Effector CD4-positive, alpha-beta T cell (primary cell): ENCODE measurements at places on chromosomes 2 and 18.

- DNase-seq, result no peak
Measured at GRCh38 chr2:232058063-232058877, 96.8 kb downstream of the DIS3L2 start.

DNA sequence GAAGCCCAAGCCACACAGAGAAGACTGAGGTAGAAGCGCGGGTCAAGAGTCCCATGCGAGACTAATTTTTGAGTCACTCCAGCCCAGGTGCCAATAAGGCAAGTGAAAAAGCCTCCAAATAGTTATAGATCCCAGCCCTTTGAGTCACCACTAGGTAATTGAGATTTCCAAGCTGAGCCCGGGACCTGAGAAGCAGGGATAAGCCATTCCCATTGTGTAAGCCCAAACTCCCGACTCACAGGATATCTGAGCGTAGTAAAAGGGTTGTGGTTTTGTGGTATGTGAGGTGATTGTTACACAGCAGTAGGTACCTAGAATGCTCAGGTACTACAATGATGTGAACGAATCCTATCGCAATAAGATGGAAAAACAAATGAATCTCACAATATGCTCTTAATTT, 560.7 kb downstream of the DSC3 start:
- no peak for DNase-seq

DNA sequence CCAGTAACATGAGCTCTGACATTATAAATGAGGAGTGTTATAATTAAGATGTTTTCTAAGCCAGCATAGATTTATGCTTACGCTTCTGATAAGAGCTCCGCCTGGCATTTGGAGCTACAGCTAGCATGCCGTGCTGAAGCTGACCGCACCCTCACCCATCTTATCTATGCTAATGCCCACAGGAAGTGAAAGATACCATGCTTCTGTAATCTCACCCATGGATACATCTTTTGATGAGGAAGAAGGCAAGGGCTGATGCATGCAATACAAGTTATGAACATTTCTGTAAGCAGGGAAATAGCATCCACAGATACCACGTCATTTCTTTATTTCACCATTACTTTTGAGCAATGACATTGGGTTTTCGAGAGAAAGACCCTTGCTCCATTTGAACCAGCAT, 82.3 kb downstream of the ARL4C start:
- no peak for DNase-seq

GRCh38 chr2:144510294-144510991, 9.5 kb downstream of the ZEB2 start:
- peak; percentile 18 for DNase-seq

GRCh38 chr2:72112401-72112800, 35.3 kb downstream of the CYP26B1 start:
- no peak for DNase-seq

DNA sequence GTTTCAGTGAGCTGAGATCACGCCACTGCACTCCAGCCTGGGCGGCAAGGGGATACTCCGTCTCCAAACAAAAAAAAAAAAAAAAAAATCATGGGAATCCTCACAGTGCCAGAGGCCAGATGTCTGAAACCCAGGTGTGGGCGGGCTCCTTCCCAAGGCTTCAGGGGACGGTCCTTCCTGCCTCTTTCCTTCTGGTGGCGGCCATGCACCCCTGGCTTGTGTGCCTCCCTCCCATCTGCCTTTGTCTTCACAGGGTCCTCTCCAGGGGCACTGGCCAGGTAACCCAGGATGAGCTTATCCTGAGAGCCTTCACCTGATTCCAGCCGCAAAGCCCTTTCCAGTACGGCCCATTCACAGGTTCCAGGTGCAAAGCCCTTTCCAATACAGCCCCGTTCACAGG, 40.9 kb upstream of the GPC1 start:
- DNase-seq, result no peak

- DNase-seq, result no peak
Measured at GRCh38 chr18:79583426-79583825, 96.2 kb upstream of the CTDP1 start.

DNA sequence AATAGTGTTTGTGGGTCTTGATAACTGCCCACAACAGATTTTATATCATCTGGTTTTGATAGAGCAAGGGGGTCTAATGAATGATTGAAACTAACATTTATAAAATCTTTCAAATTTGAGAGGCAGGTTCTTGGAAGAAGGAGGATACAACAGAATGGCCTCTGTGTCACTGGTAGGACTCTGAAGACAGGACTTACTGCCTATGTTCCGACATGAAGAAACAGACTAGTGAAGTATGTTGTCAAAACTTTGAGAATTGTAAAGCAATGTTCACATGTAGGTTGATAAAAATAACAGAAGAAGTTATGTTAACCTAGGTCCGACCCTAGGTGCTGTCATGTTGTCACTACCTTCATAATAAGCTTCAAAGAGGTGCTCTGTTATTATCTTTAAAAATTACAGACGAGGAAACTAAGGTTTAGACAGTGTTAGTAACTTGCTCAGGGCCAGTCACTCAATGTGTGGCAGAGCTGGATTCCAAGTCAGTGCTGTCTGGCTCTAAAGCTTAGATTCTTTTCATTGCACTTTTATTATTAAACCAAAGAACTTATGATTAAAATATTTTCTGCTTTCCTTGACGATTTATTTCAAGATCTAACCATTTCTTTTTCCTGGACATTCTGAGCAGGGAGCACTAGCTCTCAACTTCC, 146.2 kb downstream of the RPIA start:
- DNase-seq, result no peak

- no peak for DNase-seq
Measured at GRCh38 chr2:164842624-164842966, 972 bp upstream of the COBLL1 start.

GRCh38 chr18:79523206-79523735, 127.5 kb downstream of the NFATC1 start:
- DNase-seq, result peak; percentile 61

DNA sequence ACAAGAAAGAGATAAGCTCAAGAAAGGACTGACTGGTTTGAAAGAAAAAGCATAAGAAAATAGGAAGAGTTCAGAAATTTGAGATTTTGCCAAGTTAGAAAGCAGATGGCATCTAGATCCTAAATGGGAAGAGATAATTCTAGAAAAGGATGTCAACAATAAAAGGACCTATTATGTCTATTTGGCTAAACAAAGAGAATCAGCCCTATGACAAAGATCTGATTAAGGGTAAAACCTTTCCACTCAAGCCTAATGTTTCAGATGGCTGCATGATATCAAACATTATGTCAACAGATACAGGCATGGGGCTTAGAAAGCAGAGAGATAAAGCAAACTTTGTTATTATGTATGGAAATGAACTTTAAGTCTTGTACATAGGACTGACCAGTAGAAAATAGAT, 465.0 kb upstream of the TRIB2 start:
- no peak for DNase-seq

GRCh38 chr18:79558196-79558932, 121.2 kb upstream of the CTDP1 start:
- DNase-seq, result no peak

DNA sequence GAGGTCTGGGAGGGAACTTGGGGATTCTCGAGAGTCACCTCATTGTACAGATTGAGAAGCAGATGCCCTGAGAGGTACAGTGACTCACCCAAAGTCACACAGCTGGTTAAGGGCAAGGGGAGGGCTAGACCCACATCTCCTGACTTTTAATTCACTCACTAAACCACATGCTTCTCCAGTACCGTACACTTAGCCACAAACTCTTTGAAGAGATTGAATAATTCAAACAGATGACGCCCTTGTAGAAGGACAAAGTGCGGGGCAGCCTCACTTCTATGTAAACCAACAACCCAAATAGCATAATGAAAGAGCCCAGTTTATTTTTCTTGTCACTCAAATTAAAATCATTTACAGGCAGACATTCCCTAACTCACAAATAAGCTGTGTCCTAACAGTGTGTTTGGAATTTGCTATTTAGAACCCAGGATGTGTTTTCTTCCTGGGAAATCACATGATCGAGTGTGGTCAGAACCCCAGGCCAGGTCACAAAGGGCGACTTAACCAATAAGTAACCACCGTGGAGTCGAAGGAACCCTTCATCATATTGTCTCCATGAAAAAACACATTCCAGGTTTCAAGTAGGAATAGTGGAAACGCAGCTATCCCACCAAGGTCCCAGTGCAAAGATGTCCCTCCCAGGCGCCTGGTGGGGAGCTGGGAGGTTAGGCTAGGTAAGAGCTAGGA, 35.8 kb upstream of the PTPN4 start:
- no peak for DNase-seq

DNA sequence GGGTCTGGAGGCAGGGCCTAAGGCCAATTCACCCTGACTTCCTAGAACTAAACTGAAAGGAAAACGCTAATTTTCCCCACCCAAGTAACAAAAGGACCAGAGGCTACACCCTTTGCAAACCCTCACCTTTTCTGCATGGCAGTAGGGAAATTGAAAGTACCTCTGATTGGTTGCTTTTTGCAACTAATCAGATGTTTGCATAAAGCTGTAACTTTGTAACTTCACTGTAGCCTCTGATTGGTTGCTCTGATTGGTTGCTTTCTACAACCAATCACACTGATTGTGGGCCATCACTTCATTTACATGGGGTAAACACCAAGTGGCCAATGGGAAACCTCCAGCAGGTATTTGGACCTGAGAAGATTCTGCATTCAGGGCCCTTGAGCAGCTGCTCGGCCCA, 20.8 kb downstream of the EIPR1 start:
- no peak for DNase-seq

- DNase-seq, result no peak
Measured at GRCh38 chr2:204010628-204011560, 74.3 kb downstream of the ICOS start.

DNA sequence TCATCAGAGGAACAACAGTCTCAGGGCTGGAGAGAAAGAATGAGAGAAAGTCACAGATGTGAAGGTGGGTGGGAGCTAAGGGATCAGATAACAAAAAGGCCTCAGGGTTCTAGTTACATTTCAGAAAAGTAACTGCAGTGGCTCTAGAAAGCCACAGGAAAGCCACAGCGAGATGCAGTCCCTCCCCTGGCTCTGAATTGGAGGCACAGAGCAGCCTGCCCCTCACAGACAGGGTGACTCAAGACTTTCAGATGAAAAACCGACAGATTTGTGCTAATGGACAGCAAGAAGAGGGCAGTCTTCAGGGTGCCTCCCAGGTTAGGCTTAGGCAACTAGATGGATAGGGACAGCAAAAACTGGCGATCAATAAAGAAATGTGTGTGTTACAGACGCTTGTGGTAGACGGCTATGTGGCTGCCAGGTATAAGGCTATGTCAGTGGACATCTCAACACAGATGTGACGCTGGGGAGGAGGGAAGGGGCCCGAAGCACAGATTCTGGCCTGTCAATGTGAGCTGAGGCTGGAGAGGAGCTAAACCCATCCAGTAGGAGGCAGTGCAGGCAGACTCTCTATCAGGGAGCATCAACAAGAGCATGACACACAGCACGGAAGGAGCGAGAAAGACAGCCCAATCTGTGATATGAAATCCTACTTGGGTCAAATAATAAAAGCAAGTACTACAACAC, 26.2 kb downstream of the UNC50 start:
- peak; percentile 28 for DNase-seq

DNA sequence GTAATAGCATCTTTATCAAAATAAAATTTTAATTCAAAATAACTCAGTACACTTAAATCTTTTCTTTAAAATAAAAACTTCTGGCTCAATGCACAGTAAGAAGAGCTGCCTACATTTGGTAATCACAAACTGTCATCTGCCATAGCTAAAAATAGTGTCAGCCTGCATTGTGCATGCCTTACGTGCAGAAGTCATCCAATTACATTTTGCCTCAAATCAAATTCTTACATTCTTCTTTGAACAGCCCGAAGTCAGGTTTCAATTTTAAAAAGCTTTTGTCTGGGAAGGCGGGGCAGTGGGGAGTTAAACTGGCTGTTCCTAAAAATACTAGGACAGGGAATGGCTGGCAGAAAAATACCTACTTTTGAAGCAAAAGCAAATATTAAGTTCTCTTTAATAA, 51.1 kb downstream of the RTN4 start:
- no peak for DNase-seq

- DNase-seq, result no peak
Measured at GRCh38 chr2:129922571-129923264, 56.7 kb upstream of the RAB6C start.

DNA sequence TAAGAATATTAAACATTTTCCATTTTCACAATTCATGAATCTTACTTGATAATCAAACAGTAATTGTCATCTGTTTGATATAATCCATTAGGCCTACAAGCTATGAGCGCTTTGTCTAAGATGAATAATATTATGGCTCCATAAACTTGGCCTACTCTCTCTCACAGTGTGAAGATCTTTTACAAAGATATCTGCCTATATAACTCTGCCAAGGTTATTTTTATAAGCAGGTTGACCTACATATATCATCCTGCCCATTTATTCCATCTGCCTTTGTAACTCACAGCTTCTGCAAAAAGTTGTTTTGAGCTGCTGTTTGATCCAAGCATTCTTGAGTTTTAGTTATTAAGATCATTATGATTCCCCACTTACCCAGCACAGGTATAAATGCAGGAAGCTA, 158.3 kb downstream of the PDE11A start:
- no peak for DNase-seq

- DNase-seq, result no peak
Measured at GRCh38 chr2:223012291-223012690, 39.7 kb upstream of the KCNE4 start.

DNA sequence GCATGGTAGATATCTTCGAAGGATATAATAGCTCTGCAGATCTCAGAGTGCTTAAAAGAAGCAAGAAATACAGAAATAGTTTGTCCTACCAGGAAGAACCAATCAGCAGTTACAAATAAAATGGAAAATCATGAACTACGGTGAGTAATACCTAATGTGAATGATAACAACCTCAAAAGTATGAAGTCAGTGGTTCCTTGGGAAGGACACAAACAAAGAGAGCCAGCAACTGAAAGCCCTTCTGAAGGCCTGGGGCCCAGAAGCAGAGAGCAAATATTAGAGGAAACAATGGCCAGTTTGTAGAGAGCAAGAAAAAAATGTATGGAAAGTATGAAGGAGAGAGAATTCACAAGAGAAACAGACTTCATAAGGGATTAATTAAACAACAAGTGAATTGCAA, 226.8 kb upstream of the CHST9 start:
- DNase-seq, result no peak

DNA sequence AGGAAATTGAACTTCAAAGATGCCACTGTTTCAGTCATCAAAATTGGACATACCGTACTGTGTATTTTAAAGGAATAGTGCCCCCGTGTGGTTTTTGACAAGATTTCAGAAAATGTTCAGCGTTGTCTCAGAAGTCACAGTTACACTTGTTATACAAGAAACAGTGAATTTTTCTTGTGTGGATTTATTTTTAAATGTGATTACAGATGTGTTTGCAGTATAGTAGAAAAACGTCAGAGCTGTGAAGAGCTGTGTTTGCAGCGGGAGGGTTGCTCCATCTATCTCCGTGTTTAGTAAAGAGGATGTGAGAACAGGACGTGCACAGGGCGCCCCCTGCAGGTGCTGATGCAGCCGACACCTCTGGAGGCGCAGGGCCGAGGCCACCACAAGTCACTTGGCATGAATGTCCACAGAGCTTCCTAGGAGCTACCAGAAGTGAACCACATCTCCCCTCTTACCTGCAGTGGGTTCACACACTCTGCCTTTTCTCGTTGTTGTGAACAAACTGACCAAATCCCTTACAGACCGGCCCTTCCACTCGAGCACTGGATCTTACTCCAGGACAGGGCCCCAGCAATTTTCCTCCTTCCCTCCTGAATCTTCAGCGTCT, 73.1 kb downstream of the CACNB4 start:
- peak; percentile 66 for DNase-seq

- DNase-seq, result no peak
Measured at GRCh38 chr2:148998165-148998830, 40.2 kb upstream of the LYPD6B start.

- no peak for DNase-seq
Measured at GRCh38 chr2:176747506-176747905, 465.1 kb upstream of the HNRNPA3 start.

GRCh38 chr2:173446722-173447121, 92.0 kb downstream of the CDCA7 start:
- no peak for DNase-seq
